ENCODE measurements at places on chromosomes 2 and 18.

GRCh38 chr2:161552015-161552414 is 72.2 kb upstream of the SLC4A10 start:
- no peak for DNase-seq

DNA sequence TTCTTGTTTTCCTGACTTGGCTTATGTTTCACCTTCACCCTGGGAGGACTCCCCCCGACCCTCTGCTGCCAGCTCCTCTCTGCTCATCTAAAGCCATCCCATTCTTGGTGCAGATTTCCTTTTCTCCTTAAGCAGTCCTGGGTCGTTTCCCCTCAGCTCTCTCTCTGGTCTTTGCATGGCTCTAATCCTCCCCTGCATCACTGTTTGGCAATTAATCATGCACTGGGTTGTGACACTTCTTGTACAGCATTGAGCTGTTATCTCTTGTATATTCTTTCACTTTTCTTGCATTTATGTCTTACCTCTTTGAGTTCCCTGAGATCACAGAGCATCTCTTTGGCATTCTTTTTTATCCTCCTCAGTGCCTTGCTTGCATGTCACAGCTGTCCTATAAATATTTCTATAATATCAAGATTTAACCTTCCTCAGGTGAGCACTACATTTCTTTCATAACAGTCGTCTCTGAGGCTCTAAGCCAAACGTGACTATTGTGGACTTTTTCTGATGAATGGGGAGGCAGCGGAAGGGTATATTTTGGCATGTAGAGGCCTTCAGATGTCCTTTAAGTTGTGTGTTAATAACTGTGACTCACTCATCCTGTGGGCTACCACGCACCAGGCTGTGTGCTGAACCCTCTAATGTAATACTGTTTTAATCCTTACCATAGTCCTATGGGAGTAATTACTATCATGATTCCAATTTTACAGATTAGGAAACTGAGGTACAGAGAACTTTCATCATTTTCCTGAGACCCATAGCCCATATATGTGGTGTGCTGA is 507.5 kb downstream of the SLC4A3 start:
- no peak for DNase-seq

- no peak for DNase-seq
Measured at GRCh38 chr18:62486290-62486964, 36.4 kb upstream of the ZCCHC2 start.

DNA sequence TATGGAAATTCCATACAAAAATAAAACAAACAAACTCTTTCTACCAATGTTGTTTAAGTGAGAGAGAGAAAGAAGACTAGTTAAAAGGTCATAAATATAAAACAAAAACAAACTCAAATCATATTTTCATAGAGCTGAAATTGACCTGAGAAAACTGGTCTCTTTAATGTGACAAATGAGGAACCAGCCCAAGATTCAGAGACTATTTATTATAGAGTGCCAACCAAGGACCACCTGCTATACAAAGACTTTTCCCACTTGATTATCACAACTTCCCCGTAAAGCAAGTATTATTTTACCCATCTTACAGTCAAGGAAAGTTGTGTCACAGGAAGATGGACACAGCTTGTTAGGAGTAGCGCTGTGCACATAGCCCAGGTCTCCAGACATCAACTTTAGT is 13.3 kb downstream of the ANKRD44 start:
- DNase-seq, result no peak

DNA sequence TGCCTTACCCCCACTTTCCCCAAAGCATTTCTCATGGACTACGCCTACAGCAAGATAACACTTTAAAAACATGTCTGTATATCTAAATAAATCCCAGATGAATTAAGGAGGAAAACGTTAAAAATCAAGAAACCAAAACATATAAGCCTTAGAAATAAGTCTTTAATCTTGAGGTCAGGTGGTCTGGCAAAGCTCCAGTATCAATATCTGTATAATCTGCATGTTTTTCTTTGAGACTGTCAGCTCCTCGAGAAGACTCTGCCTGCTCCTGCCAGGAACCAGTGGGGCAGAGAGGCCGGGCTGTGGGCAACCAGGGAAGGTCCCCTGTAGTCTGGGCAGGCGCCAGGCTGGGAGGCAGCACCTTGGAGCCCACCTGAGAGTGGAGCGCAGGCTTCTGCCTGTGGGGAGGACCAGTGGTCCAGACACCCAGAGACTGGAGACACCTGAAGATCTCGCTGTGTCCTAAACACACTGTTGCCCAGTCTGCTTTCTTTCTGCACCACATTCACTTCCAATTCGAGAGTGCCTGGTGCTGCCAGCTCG is 291.0 kb upstream of the SOX11 start:
- DNase-seq, result no peak

DNA sequence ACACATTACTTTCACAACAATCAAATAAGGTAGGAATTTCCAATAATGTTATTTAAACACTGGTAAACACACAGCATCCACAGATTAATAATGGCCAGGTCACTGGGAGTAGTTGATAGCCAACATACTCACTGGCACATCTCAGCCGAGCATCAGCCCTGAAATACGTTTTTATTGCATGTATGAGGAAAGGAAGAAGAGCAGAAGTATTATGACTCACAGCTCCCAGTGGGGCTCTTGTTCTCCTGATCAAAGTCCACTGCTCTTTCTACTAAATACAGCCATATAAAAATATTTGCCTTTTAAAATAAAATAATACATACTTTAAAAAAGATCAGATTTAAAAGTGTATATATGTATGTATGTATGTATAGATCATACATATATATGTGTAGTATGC is 999.6 kb downstream of the SUCLG1 start:
- no peak for DNase-seq

- no peak for DNase-seq
Measured at GRCh38 chr2:222269132-222269531, 29.7 kb downstream of the PAX3 start.

GRCh38 chr2:31828891-31829290 is 181.9 kb downstream of the MEMO1 start:
- DNase-seq, result no peak

GRCh38 chr2:230794497-230794896 is 70.2 kb upstream of the ITM2C start:
- no peak for DNase-seq

DNA sequence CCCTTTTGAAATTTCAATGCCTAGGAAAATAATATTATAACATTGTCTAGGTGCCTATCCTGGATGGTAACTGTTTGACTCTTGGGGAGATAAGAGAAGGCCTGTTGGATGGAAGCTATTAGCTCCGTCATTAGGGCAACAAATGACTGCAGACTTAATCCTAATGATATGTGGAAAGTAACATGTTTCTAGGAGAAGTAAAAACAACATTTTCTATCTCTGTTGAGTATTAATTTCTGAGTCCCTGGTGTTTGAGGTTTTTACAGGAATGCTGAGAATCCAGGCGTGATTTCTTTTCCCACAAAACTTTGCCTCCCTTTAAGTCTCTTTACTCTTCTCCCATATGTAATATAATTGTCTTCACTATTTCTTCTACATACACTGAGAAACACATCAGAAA is 159.1 kb downstream of the GALNT1 start:
- DNase-seq, result no peak

GRCh38 chr2:120774557-120775160 is 39.0 kb downstream of the GLI2 start:
- DNase-seq, result no peak

GRCh38 chr2:238850091-238850490 is 2.2 kb downstream of the TWIST2 start:
- DNase-seq, result no peak

GRCh38 chr2:71462641-71463341 is 9.4 kb downstream of the DYSF start:
- no peak for DNase-seq

Measured in stimulated activated CD4-positive, alpha-beta T cell treated with anti-CD3 and anti-CD28 coated beads, TNF-alpha, amount 100 ng/mL, for 4 hours (primary cell).